ENCODE measurements at places on chromosomes 12 and 14.

DNA sequence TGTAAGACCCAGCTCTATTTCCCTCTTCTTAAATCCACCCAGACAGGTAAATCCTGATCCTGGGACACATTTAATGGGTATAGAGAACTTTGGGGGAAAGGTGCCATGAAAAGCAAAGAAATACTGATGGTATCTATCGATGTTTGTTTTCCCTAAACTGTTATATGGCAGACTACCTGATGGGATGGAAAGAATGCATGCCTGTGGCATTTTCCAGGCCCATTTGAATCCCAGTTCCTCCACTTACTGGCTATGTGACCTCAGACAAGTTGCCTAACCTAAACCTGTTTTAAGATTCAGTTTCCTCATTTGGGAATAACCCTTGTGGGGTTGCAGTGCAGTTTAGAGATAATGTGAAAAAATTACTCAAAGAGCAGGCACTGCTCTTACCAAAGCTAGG is 404.5 kb downstream of the FUT8 start:
- no peak for DNase-seq

- no peak for DNase-seq
Measured at GRCh38 chr14:71107921-71108320, 200.7 kb downstream of the PCNX1 start.

DNA sequence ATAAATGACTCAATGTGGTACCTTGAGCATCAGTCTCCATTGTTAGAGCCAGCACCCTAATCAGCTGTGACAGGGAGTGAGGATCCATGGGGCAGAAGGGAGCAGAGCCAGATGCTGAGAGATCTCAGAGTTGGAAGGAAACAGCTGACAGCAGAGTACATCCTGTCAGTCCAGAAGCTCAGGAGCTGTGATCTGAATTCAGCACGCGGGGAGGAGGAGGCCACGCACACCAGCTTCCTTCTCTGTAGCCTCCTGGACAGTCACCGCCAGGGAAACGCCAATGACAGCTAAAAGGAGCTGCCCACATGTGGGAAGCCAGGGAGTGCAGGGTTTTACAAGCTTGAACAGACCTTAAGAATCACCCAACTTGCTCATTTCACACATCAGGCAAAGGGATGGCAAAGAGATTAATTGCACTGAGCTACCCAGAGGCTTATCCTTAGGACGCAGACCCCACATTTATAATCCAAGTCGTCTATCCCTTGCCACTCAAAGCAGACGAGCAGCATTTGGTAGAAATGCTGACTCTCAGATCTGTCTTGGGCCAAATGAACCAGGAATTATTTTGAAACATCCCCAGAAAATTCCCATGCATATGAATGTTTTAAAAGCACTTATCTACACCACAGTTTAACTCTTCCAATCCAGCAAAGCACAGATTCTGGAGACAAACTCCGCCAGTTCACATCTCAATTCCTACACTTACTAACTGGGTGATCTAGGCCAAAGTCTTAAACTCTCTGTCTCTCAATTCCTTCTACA is 322.6 kb upstream of the TMTC1 start:
- DNase-seq = no peak

GRCh38 chr12:25574761-25575160 is 21.7 kb upstream of the LMNTD1 start:
- DNase-seq = no peak

DNA sequence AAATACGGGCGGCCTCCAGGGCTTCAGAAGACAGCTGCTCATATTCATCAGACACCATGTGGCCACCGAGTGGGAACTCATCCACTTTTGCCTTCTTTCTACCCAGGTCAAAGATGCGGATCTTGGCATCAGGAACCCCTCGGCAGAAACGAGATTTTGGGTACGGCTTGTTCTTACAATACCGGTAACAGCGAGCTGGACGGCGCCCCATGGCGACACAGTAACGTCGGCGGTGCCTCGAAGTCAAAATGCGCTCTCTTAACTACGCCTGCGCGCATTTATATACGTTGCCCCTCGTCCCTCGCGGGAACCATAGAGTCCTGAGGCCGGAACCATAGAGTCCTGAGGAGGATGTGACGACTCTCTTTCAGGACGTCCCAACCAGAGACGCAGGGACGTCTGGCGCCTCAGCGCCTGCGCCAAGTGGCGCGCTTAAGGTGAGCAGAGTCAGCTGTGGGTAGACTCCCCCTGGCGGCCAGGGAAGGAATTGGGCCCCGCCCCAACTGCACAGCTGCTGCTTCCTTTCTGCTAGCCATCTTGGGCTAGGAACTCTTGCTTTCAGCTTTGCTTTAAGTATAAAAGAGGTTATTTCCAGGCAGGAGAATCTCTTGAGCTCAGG is at the start of gene RPL10L:
Gene RPL10L (minus strand): TSS at position 256 of the 619 bp plus-strand sequence. CDS start 45 bp downstream, at position 211.
- no peak for DNase-seq

DNA sequence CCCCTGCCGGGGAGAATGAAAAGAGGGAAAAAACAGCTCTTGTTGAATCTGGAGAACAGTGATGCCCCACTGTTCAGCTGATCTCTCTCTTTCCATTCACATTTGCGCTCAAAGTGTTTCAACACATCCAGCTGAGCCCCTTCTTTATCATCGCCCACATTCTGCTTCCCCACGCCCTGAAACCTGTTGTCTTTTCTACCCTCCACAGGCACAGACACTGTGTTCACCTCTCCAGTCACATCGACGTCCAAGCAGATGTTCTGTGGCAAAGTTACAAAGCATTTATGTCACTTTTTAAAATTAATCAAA is 338.7 kb downstream of the EGLN3 start:
- no peak for DNase-seq

DNA sequence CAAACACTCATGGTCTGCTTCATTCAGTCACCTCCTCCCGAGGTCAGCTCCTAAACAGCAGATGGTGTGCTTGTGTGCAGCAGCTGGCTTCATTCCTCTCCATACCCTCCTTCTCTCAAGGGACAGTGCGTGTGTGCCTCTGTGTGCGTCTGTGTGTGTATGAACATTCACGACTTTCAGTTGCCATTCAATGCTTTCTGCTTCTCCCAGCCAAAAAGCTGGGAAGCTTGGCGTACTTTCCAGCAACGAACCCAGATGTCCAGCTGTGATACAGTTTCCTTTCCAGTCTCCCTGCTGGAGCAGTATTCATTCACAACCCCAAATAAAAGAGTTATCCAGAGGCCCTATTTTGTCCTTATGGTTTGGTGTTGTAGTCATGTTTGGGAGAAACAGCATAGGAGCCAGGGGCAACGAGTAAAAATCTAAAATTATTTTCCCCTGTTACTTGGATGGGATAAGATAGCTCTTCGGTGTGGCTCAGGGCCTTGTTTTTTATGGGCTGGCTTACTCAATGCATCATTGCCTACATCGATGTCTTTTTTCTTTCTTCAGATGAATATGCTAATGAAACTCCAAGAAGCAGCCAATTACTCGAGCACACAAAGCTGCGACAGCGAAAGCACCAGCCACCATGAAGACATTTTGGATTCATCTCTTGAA is 379.3 kb downstream of the NAV3 start:
- DNase-seq = peak; percentile 99

- DNase-seq = no peak
Measured at GRCh38 chr12:21118760-21119159, 12.2 kb upstream of the SLCO1B1 start.

DNA sequence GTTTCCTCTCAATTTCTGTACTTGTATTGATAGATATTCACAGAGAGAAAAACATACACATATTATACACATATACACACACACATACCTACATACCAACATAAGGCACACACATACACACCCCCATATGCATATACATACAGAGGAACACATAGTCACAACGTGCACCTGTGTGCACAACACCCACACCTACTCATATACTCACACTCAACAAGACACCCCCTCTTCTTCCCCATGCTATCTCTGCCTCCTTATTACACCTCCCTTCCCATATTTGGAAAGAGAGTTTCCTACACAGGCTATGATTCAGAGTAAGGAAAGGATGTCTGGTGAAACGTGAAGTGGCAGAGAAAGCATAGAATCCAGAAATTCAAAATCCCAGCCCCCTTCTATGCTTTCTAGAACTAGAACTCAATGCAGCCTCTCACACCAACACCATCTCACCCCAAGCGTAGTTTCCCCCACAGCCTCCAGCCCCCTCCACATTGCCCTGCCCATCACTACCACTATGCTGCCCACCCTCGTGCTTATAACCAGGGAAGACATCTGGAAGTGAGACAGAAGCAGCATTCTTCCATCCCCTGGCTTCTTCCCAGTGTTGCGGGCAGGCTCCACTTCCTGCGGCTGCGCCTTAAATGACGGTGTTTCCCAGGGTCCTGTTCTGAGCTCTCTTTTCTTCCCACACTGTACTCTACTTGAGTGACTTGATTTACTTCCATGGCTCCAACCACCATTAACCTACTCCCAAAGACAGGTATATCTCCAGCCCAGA is 2.4 kb downstream of the RNASE8 start:
- DNase-seq = no peak

DNA sequence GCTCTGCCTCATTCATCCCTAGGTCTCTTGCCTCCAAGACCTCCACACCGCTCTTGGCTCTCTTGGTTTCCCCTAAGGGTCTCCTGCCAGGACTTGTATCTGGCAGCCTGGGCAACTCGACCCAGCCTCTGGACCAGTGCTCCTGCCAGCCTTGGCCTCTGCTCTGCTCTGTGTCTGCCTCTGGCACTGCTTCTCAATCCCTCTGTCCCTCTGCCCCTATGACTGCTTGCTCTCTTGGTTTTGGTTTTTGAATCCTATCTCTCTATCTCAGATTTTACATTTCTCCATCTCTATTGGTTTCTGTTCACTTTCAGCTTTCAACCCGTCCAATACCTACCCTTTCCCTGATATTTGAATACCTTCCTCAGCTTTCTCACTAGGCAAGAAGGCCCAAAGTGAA is 6.3 kb downstream of the ITGA5 start:
- no peak for DNase-seq

- DNase-seq = no peak
Measured at GRCh38 chr12:15427913-15428312, 105.6 kb downstream of the PTPRO start.

GRCh38 chr12:65999564-66000280 is 130.8 kb downstream of the LLPH start:
- DNase-seq = no peak
